ENCODE measurements at places on chromosomes 7 and 10.

- no peak for DNase-seq
These were observed 25.2 kb upstream of the OTUD1 start for GRCh38 chr10:23413629-23414089.

DNA sequence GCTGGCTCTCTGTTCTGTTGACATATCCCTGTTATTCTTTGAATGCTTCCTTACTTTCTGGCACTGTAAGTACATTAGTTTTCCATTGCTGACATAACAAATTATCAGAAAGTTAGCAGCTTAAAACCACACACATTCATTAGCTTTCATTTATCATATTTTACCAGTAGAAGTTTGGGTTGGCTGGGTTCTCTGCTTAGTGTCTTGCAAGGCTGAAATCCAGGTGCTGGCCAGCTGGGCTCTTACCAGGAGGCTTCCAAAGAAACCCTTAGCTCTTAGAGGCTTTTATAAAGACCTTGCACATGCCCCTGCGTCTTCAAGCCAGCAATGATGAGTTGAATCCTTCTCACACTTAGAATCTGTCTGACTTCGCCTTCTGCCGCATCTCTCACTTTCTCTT is 160.6 kb downstream of the MLLT10 start:
- no peak for DNase-seq

GRCh38 chr10:75538144-75538543 is 106.7 kb downstream of the LRMDA start:
- no peak for DNase-seq

- no peak for DNase-seq
These were observed 82.0 kb downstream of the GLRX3 start for GRCh38 chr10:130218181-130218641.
